ENCODE measurements at places on chromosomes 6 and 20. TPM values are rescaled to one million over a fixed set of nuclear protein-coding genes. Genes with fewer than 3 reads are reported as not detected.

DNA sequence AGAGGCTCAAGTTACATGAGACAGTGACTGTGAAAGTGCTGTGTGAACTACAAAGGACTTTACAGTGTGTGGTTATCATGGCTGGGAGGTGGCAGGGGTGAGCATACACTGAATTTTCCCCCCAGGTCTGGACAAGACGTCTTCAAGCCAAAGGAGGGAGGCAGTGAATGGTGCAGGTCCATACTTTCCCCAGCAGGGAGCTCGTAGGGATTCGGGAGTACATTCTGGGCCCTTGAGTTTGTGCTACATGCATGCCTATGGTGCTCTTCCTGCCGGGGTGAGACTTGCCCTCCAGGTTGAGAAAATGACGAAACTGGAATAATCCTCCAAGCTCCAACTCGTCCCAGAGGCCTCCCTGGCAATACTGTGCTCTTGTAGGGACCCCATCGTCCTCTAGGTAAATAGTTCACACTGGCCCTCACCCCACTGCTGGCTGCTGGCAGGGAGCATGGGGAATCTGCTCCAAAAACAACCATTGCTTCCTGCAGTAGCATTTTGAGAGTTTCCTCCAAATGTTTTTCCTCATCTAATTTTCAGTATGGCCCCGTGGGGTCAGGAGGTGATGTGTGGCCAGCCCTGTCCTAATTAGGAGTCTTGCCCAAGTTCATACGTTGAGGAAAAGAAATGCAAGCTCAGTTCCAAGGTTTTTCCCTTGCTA is 57.6 kb downstream of the ZNF831 start:
- no peak for DNase-seq

DNA sequence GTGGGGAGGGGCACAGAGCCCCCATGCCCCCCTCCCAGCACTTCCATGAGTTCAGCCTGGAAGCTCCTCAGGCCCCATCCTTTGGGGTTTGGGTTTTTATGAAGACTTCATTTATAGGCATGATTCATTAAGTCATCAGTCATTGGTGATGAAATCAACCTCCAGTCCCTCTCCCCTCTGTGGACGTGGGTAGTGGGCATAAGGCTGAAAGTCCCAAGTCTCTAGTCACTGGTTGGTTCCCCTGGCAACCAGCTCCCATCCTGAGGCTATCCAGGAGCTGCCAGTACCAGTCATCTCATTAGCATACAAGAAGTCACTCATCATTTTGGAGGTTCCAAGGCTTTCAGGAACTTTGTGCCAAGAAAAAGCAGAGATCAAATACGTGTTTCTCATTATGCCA is 9.2 kb downstream of the TGM3 start:
- no peak for DNase-seq

The SCUBE3 gene
- not detected for total RNA-seq

The ERVFRD-1 gene
- total RNA-seq = not detected

The DDX43 gene
- total RNA-seq = 3.6 TPM

GRCh38 chr6:2913621-2914317 is 10.7 kb upstream of the SERPINB9 start:
- no peak for DNase-seq

DNA sequence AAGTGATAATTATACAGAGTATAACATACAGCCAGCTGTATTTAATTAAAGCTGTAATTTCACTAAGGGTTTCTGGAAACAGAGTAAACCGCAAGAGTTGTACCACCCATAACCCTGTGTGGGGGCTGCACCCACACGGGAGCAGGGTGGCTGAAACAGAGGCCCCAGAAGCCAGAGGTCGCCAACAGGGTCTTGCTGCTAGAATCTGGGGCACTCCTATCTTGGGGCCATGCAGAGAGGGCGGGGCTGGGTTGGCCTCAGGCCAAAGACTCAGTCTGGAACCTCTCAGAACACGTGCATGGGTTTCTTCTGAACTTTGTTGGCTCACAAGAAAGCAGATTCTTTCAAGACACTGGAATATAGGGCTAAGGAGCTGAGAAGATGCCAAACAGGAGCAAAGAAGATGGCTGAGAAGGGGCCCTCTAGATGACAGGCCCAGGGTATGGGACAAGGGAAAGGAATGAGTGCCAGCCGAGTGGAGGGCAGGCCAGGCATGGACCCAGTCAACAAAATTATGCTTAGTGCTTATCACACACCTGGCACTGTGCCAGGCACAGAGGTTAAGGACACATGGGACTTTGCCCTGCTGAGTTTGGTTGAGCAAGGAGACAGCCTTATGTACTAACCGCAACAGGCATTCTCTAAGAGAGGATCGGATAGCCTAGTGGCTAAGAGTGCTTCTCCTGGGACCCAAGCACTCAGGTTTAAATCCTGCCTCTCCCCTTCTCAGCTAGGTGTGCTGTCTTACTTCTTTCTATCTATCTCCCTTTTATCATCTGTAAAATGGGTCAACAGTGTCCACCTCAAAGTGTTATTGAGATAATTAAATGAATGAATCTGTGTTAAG is 96.6 kb upstream of the FOXP4 start:
- DNase-seq = peak; percentile 56

- DNase-seq = no peak
These were observed 36.1 kb upstream of the NAA20 start for GRCh38 chr20:19981031-19981451.

DNA sequence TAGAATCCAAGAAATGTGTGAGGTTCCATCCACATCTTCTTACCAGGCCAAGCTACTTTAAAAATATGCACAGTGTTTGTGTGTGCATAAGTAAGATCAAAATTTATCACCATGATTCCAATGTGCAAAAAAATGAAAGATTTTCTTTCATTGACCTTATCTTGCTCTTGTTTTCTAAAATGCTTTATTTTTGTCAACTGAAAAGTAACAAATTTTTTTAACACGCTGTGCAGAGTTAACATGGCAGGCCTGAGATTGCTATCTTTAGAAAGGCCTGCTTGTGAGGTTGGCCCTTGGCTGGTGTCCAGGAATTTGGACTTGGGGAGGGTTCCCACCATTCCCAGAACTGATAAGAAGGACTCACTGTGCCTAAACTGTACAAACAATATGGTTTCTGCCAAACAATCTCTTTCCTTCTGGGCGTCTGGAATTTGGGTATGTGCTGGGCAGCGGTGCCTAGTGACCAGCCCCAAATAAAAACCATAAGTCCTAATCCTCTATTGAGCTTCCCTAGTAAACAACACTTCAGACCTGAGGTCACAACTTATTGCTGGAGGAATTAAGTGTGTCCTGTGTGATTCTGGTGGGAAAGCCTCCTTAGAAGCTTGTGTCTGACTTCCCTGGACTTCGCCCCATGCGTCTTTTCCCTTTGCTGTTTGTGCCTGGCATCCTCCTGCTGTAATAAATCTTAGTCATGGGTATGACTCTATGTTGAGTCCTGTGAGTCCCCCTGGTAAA is 19.8 kb upstream of the MYLIP start:
- DNase-seq = peak; percentile 73

GRCh38 chr20:41432746-41433145 is 66.1 kb upstream of the EMILIN3 start:
- no peak for DNase-seq

The KCNK17 gene
- not detected for total RNA-seq

The ATP6V1G2 gene
- 2.5 TPM for total RNA-seq

The CRIP3 gene
- total RNA-seq = 1.6 TPM

DNA sequence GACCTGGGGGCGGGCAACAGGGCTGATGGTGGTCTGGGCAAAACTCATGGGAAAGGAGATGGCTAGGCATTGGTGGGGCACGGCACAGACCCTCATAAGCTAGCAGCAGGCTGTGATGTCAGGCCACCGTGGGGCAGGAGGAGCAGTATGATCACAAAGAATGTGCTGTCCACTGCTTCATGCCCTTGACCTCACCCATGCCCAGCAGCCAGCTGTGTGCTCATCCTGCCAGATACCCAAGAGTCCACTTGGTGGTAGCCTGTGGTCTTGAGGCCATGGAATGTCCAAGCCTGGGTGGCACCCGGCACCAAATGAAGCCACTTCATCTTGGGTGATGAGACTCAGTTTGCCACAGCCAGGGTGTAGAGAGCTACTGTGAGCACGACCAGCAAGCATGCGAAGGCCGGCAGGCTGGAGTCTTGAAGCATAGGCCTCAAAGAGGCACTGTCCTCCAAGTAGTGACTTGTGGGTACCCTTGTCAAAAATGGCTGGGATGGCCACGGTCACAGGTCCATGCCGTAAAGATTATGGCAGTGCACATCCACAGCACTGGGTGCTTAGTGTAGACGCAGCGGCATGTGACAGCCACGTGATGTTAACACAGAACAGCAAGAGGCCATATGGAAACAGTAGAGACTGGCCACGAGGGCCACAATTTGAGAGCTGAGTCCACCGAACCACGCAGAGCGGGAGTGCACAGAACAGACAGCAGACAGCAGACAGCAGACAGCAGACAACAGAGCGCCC is 19.0 kb downstream of the PLAGL2 start:
- peak; percentile 38 for DNase-seq

The NKAPL gene
- total RNA-seq = 2.4 TPM

GRCh38 chr6:29462022-29462421 is 5.1 kb downstream of the OR2H1 start:
- DNase-seq = no peak

DNA sequence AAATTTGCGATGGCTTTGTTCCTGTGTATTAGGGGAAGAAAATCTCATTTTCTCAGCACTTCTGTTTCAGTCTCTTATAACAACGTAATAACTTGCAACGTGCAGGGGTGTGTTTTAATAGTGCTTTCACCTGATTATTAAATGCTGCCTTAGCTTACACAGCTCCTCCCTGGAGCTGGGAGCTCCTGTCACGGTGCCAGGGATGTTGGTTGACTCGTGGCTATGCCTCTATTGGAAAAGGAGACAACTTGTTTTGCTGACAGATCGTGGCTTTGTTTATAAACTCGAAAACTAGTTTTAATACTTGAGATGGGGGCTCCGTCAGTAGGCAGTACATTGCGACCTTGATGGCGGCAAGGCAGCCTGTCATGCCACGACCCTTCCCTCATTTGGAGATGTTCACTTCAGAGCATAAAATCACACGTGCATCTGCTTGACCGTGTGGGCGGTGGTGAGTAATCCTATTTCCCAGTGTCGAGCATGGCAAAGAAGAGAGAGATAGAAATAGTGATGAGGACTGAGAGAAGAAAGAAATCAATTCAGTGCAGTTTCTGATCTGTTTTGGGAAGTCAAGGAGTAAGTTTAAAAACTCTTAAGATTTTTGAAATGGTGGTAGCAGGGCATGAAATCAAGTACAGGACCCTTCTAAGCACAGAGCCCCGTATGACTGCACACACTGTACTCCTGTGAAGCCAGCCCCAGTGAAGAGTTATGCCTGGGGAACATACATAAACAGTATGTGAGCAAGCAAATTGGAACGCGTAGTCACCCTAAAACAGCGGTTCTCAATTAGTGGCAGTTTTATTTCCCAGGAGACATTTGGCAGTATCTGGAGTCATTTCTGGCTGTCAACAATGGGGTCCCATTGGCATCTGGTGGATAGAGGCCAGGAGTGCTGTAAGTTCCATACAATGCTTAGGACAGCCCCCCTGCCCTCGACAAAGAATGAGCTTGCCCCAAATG is 147.2 kb downstream of the DOK5 start:
- DNase-seq = no peak

- DNase-seq = no peak
These were observed 154.6 kb downstream of the KCNQ5 start for GRCh38 chr6:72776456-72776855.

- no peak for DNase-seq
These were observed 248.0 kb downstream of the TTLL2 start for GRCh38 chr6:167572841-167573271.

The SLC22A7 gene
- total RNA-seq = not detected

DNA sequence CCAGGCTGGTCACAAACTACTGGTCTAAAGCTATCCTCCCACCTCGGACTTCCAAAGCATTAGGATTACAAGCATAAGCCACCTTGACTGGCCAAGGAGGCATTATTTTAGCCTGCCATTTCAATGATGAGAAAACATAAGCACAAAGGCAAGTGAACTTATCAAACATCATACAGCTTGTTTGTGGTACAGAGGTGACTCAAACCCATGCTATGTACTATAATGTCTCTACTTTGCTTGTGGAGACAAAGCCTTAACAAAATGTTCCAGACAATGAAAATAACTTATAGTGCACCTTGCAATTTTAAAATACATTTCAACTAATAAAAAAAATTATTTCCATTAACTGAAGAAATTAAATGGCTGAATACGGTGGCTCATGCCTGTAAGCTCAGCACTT is 26.2 kb downstream of the HDAC2 start:
- DNase-seq = no peak

GRCh38 chr6:47788498-47788884 is 6.7 kb downstream of the OPN5 start:
- no peak for DNase-seq

- DNase-seq = no peak
These were observed 6.7 kb upstream of the LAMP5 start for GRCh38 chr20:9507544-9508239.

GRCh38 chr6:2881423-2881822 is 21.7 kb downstream of the SERPINB9 start:
- DNase-seq = no peak

The SSTR4 gene
- 0.15 TPM for total RNA-seq

The IER3 gene
- 12.1 TPM for total RNA-seq

The DZANK1 gene
- 4.4 TPM for total RNA-seq

The PRKN gene
- total RNA-seq = 7.0 TPM

The GABRR1 gene
- total RNA-seq = not detected

GRCh38 chr6:137165375-137166246 is 7.8 kb downstream of the IL22RA2 start:
- no peak for DNase-seq

The RPN2 gene
- total RNA-seq = 93.6 TPM

- DNase-seq = no peak
These were observed 55.3 kb upstream of the PIM1 start for GRCh38 chr6:37114612-37115011.

GRCh38 chr6:56863366-56863765 is 91.5 kb upstream of the BEND6 start:
- DNase-seq = no peak

GRCh38 chr6:119201480-119201879 is 123.0 kb upstream of the FAM184A start:
- DNase-seq = no peak

GRCh38 chr6:38631186-38631783 is 8.4 kb downstream of the BTBD9 start:
- no peak for DNase-seq

DNA sequence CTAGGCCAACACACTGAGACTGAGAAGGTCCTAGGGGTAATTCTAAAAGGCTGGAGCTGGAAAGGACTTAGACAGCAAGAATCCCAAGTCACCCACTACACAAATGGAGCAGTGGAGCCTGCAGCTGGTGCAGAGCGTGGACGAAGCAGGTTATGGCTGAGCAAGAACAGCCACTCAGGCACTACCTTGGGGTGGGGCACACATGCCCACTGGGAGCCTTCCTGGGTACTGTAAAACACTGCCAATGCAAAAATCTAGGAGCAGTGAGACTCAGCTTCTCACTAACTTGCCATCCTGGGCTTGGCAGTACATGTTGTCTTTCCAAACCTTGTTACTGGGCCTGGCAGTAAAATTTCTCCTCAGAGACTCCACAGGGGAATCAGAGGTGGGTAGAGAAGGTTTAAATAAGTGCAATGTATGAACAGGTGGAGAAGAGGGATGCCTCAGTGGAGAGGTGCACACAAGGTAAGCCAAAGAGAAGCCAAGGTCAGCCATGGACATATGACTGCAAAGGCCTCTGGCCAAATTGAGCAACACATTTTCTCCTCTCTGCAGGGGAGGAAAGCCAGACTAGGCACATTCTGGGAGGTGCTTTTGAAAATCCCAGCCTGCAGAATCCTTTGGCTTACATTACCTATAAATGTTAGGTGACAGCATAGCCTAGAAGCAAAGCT is 105.6 kb downstream of the TNFRSF21 start:
- no peak for DNase-seq

The DST gene
- total RNA-seq = 250 TPM

The PROKR2 gene
- not detected for total RNA-seq

- no peak for DNase-seq
These were observed 19.8 kb downstream of the COL20A1 start for GRCh38 chr20:63312690-63313348.

The HLA-DRA gene
- total RNA-seq = 130 TPM

Measured in ovary (tissue), 10 donors.